ENCODE measurements at places on chromosomes 11 and 22.

- no peak overlapping the region for H3K27ac ChIP-seq
- DNase-seq = no peak
- H3K4me3 ChIP-seq = no peak overlapping the region
Observed at GRCh38 chr11:67315325-67315909, 12.1 kb downstream of the SSH3 start.

GRCh38 chr11:132114185-132114584 lies 743.8 kb downstream of the NTM start:
- H3K27ac ChIP-seq = no peak overlapping the region
- DNase-seq = no peak
- H3K27me3 ChIP-seq = no peaks in the 10 kb centered on the region
- no peaks in the 10 kb centered on the region for H3K36me3 ChIP-seq

- no peaks in the 10 kb centered on the region for H3K36me3 ChIP-seq
- no peak overlapping the region for H3K27ac ChIP-seq
- no peaks in the 10 kb centered on the region for H3K4me1 ChIP-seq
Observed at GRCh38 chr22:29103121-29103520, 30.3 kb downstream of the KREMEN1 start.

DNA sequence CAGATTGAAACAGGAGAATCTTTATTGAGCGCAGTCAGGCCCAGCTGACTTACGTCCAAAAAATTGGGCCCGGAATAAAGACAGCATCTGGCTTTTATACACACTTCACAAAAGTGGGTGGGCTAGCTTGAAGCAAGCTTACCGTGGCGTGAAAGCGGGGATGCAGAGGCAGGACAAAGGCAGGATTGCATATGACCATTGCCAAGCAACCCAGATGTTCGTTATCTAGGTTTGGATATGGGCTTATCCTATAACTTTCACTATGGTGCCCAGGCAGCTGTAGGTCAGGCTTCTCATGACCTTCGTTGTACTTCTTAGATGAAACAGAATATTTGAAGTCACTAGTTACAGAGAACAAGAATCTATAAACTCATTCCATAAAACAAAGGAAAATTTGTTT lies 1575.6 kb upstream of the RAG2 start:
- DNase-seq = no peak
- H3K4me3 ChIP-seq = no peak overlapping the region
- H3K27me3 ChIP-seq = no peaks in the 10 kb centered on the region
- H3K27ac ChIP-seq = no peak overlapping the region

Data from pancreas (tissue), 10 donors.